ENCODE measurements at places on chromosomes 3 and 15.
A peak's percentile ranks its signal among the peaks of the same experiment; 100 is the strongest.

- DNase-seq = no peak
Observed at GRCh38 chr3:10434144-10434937, 71.0 kb downstream of the ATP2B2 start.

DNA sequence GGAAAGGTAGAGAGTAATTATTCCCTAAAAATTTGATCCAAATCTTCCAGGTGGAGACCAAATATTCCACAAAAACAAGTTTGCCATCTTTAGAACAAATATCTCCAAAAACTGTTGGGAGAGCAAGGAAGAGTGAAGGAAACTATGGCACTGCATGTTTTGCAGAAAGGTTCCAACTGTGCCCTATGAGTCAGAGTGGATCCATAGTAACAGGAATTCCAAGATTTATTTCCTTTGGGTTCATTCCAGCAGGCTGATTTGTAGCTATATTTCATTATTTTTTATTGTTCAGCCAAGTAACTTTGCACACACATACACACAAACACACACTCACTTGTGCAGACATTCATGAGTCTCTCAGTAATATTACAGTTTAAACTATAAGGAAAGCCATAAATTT is 459.7 kb upstream of the EPHA6 start:
- no peak for DNase-seq

DNA sequence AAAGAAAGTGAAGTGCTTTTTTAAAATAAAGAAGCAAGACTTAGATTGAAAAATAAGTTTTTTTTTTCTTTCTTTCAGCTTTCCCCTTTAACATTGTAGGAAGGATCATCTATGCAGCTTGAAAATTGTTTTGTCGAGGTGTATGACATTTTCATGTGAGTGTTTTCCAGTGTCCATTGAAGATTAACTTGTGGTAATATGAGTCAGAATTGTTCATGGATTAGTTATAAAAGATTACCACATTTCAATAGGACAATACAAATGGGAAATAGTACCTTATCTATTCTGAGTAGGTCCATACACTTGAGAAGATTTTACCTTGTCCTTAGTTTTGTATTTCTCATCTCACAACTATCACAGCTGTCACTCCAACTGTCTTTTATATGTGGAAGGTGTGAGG is 1234.7 kb downstream of the NSUN3 start:
- DNase-seq = no peak

DNA sequence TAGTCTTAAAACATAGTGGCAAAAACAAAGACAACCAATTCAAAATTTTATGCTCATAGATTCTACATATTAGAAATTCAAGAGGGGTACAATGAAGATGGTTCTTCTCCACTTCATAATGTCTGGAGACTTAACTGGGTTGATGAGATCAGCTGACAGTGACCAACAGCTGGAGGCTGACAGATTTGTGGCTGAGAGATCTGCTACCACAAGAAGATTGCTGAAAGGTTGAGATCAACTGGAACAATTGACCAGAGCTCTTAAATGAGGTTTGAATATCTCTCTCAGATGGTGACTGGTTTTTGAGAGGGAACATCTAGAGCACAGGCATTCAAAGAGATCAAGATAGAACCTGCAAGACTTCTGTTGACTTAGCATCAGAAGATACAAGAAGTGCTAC is 254.1 kb upstream of the ARPP21 start:
- no peak for DNase-seq

DNA sequence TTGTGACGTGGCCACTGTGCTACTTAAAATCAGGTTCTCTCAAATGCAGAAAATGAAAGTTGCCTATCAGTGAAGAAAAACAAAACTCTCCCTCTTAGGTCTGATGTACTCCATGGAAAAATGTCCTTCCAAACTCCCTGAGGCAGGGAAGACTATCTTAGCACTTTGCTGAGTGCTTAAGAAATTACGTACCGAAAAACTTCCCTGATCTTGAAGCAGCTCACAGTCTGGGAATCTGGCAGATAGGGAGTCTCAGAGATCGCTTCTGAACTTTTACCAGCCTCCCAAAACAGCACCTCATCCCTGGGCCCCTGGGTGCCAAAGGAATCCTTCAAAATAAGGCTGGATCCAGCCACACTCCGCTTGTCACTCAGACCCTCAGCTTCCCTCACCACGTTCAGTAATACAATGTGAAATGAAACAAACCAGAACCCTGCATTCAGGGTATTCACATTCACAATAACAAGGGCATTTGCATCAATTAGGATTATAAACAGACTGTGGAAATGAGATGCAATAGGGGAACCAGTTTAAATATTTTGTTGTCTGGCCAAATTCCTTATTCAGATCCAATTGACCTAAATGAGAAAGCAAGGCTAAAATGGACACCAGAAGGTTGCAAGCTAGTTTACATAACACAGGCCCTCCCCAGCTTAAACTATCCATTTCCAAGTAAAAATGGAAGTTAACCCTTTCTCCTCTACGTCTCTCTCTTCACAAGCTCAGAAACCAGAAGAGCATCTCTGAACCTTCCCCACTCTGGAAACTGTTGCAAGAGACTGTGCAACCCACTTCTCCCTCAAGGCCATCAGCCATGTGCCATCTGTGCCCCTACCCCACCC is 20.9 kb downstream of the OSBPL10 start:
- no peak for DNase-seq

DNA sequence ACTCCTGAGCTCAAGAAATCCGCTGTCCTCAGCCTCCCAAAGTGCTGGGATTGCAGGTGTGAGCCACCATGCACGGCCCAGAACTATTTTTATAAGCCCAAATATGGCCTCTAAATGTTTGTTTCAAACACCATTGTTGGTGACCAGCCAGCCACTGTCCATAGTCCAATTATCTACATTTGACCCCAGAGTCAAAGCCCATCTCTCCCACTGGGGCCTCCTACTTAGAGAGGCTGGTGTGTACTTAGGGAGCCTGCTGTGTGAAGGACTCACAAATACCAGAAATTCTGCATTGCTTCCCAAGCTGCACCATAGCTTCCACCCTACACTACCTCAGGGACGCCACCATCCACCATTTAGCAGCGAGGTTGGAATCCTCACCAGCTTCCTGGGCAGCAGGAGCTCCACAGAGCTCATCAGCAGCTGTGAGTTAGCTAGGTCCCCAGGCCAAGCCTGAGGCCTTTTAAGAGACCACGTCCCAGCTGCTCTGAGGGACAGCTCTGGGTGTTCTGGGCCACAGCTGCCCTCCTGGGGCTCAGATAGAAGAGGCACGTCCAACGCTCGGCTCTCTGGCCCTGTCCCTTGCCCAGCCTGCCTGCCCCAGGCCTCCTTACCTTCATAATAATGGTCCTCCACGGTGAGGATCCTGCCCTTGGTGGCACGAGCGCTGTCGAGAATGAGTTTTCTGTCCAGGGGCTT is 29.5 kb downstream of the TKT start:
- DNase-seq = no peak

- no peak for DNase-seq
Observed at GRCh38 chr3:71973274-71974030, 188.5 kb upstream of the PROK2 start.

DNA sequence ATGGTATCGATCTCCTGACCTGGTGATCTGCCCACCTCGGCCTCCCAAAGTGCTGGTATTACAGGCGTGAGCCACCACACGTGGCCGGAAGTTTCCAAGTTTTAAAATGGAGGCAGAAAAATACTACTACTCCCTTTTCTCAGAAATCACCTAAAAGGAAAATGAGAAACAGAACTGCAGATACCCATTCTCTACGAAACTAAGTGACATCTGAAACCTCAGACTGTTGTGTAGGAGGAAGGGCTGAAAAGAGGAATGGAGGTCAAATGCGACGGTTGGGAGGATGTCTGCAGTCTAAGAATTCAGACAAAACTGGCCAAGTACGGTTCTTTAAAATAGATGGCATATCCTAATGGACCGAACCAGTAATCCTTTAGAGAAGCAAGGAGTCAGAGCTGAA is 24.1 kb downstream of the WDR48 start:
- DNase-seq = no peak

GRCh38 chr15:65032801-65033537 is 3.5 kb upstream of the MTFMT start:
- peak; percentile 24 for DNase-seq
